Trophoblast cell (in vitro differentiated cells and primary cell): ENCODE measurements at places on chromosomes 6 and 20.

DNA sequence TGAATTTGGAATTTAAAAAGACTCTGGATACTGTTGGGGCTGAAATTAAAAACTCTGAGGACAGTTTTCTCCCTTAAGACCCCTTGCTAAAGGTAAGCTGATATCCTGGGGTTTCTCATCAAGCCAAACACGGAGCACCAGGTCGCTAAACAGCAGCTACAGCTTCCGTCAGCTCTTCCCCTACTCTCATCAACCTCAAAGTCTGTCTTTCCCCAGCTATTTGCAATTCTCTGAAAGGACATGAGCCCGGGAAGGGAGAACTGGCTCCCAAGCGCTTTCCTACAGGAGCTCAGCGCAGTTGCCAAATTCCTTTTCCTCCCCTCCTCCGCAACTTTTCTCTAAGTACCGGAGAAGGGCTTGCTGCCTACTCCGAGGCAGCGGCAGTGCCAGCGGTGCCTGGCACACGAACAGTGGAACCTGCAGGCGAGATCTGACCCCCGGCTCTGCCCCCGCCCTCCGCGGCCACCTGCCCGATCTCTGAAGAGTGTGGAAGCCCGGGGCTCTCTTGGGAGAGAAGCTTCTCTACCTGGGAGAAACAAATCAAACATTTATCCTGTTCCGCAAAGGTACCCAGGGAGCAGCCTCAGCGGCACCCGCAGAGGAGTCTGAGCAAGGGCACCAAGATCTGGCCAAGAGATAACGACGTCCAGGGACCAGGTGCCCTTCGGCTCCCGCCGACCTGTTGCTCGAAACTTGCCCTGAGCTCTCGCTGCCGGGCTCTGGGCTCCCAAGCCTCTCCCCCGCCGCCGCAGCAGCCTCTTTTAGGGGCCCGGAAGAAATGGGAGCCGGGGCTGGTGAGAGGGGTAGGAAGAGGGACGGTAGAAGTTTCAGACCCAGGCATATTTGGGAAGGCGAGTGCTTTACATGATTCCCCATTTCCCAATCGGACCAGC lies 2.2 kb downstream of the CBLN4 start:
- no peak for DNase-seq

DNA sequence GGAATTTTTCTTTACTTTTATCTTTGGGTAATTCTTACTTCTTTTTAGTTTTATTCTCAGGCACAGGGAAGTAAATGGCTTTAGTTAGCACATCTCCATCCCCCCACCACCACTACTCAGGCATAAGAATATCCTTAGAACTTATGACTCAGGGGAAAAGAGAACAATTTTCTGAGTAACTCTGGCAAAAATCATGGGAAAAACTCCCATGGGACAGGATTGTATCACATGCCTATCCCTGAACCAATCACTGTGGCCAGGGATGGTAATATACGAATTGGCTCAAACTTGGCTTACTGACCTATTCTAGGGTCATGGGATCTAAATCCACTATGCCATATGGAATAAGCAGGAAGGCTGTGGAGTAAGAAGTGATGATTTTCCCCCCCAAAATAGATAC lies 339.1 kb downstream of the BTBD3 start:
- DNase-seq, result no peak

- DNase-seq, result no peak
Measured at GRCh38 chr20:33606118-33606771, 55.9 kb upstream of the C20orf144 start.

DNA sequence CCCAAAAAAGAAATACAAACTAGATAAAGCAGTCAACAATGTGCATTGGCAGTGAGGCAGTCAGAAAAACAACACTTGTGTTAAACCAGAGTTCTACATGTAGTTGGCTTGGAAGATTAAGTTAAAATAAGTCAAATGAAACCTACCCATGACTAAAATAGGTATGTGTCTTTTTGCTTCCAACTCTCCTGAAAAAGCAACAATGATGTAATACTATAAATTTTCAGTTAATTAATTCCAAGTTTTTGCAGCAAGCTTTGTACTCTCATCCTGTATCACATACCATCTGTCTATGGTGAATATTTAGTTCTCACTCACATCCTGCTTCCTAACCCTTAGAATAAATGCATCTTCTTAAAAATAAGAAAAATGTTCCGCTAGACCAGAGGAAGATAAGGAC lies 261.5 kb downstream of the KIF16B start:
- DNase-seq, result no peak

GRCh38 chr6:15997586-15998388 lies 131.1 kb upstream of the MYLIP start:
- DNase-seq, result no peak

- DNase-seq, result no peak
Measured at GRCh38 chr20:48760403-48760983, 67.3 kb downstream of the PREX1 start.

DNA sequence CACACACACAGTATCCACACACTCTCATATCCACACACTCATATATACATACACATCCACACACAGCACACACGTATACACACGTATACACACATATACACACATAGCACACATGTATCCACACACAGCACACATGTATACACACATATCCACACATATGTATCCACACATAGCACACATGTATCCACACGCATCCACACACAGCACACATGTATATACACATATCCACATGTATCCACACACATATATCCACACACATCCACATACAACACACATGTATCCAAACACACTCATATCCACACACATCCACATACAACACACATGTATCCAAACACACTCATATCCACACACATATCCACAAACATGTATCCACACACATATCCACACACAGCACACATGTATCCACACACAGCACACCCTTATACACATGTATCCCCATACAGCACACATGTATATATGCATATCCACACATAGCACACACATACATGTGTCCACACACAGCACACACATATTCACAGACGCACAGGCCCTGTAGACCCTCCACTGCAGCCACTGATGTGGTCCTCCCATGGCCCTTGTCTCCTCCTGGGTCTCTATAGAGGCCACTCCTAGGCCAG lies 172.1 kb downstream of the CDH4 start:
- DNase-seq, result no peak

- no peak for DNase-seq
Measured at GRCh38 chr6:17826301-17826700, 119.6 kb upstream of the NUP153 start.

DNA sequence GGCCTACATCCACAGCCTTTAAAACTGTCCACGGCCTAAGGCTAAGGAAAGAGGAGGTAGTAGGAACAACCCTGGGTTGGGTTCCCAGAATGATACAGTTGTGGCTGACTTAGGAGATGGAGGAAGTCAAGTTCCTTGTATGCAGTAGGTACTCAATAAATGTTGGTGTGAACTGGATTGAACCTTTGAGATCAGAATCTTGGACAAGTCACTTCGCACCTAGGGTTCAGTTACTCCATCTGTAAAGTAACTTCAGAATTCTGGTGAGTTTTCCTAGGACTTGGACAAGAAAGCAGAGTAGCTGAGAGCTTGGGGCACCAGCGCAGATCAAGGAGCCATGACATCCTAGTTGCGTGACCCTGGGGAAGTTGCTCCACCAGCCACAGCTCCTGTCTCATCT lies 9.1 kb downstream of the XKR7 start:
- DNase-seq, result no peak

DNA sequence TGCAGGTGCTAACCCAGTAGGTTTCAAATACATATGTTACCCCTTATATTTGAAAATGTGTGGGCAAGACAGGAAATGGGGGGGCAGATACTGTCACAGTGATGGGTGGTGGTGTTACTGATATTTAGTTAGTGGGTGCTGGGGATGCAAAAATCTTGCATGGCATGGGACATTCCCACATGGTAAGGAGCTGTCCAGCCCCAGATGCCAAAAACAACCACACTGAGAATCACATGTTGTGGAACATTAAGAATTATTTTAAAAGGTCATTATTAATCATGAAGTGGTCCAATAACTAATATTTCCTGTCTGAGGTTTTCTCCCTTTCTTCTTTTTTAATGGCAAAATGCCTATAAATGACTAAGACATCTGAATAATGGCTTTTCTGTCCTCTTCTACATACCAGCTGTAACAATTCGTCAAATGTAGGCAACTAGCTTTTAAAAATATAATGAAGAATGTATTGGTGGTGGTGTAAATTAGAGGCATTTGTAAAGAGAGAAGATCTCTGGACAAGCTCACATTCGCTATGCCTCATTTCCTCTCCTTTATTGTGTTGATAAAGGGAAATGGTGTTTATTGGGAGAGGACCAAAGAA lies 57.3 kb upstream of the SLC35B3 start:
- DNase-seq, result no peak

DNA sequence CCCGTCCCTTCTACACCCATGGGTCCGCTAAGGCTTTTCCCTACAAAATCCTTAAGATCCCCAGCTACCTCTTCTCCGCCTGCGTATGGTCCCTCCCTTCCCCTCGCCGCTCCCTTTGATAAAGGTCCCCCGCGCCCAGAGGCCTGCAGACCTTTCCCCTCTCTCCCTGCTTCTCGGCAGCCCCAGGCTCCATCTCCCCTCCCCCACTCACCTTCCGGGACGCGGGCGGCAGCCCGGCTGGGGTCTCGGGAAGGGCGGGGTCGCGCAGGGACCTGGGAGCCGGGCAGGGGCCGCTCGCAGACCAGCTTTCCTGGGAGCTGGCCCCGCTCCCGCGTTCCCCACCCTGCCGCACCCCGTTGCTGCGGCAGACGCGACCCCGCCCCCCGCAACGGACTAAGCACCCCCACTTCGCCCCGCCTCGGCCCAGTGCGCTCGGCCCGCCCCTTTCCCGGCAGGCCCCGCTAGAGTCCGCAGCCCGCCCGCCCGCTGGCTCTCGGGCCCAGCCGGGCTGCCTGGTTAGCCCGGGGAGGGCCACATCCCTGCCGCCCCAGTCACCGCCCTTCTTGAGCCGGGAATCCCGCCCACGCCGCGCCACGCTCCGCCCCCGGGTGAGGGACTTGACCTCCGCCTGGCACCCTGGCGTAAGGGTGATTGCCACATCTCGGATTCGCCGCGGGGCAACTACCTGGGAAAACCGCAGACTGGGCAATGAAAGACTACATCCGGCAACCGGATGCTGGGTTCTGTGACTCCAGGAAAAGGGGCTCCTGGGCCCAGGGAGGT lies at the start of gene FLOT1:
Gene FLOT1 (minus strand): TSS at position 372 of the 783 bp plus-strand sequence. CDS start 498 bp downstream, outside the sequence.
- DNase-seq, result peak; percentile 99

GRCh38 chr6:98039904-98040607 lies 757.0 kb upstream of the MMS22L start:
- no peak for DNase-seq
